ENCODE measurements at places on chromosomes 16 and 17.

GRCh38 chr16:63612462-63613227 is 1509.2 kb downstream of the CDH11 start:
- DNase-seq = no peak

GRCh38 chr17:3710951-3711383 is 12.7 kb upstream of the HASPIN start:
- DNase-seq = no peak

DNA sequence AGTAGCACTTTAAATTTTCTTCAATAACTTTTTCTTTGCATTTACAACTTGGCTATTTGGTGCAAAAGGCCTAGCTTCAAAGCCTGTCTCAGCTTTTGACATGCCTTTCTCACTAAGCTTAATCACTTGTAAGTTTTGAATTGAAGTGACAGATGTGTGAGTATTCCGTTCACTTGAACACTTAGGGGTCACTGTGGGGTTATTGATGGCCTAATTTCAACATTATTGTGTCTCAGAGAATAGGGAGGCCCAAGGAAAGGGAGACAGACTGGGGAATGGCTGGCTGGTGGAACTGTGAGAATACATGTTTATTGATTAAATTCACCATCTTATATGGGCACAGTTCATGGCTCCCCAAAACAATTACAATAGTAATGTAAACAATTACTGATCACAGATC is 84.1 kb downstream of the TAOK1 start:
- no peak for DNase-seq

DNA sequence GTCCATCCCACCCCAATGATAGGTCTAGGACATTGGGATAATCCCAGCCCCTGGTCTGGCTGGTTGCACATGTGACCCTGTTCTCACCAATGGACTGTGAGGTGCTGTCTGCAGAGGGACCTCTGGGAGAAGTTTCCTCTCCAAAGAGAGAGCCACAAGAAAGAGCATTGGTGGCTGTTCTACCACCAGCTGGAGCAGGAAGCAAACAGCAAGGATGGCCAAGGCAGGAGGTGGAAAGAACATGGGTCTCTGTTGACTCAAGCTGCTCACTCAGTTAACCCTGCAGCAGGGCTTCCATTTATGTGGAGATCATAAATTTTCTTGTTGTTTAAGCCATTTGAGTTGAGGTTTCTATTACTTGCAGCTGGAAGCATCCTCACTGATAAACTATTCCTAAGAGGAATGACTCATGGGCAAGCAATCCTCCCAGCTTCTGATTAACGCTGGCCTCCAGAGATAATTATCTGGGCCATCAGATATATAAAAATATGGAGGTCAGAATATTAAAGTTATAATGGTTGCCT is 52.6 kb downstream of the CYB5B start:
- no peak for DNase-seq

GRCh38 chr17:17358866-17359265 is 55.7 kb downstream of the NT5M start:
- no peak for DNase-seq

DNA sequence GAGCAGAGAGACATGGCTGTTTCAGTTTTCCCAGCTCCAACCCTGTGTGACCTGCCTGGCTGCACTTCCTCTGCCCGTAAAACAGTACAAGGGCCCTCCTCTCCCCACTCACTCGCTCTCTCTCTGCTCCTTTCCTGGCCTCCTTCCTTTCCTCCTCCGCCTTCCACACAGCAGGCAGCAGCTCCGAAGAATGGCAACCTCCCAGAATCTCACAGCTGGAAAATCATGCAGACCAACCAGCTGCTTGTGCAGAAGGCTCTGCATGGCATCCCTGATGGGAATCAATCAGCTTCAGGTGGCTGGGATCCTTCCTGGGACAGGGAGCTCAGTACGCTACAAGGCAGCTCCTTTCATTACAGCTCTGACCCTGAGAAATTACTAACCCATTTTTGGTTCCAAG is 27.4 kb downstream of the TMEM132E start:
- DNase-seq = no peak

DNA sequence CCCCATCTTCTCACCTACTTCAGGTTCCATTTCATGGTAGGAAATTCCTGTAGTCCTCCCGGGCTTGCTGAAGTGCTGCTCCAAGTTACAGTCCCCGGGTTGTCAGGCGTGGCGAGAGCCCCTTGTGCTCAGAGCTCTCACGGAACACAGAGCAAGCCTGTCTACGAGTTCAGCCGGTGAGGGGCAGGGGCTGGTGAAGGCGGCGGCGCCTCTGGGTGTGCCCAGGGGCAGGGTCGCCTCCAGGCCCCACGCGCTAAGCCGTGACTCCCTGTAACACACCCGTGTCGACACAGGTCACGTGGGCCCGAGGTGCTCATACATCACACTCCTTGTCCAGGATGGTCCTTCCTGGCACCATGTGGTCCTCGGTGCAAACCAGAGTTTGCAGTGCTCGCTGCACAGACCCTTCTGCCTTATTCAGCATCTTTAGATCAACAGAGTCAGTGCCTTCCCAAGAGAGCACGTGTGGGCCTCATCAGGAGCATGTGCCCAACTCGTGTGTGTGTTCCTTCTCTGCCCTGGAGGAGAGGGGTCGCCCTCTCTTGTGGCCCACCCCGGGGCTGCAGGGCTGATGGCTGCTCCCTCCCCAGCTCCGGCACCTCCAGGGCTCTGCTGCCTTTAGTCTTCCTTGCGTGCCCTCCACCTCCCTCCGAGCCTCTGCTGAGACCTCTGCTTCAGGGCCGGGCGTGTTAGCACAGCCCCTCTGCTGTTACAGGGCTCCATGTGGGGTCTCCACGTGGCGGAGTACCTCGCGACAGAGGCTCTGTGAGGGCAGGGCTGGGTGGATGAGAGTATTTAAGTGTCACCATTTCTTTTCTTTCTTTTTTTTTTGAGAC is 51.2 kb downstream of the WDR45B start:
- DNase-seq = no peak

GRCh38 chr17:20072692-20072992 is 63.5 kb downstream of the SPECC1 start:
- no peak for DNase-seq
